ENCODE measurements at places on chromosomes 6 and 20.

DNA sequence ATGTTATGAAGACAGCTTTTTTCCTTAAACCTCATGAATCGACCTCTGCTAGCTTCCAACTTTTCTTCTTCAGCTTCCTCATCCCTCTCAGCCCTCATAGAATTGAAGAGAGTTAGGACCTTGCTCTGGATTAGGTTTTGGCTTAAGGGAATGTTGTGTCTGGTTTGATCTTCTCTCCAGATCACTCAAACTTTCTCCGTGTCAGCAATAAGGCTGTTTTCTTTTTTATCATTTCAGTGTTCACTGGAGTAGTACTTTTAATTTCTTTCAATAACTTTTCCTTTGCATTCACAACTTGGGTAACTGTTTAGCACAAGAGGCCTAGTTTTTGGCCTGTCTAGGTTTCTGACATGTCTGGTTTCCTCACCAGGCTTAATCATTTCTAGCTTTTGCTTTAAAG, 32.6 kb downstream of the AIG1 start:
- no peak for DNase-seq

- DNase-seq = no peak
These were observed 88.3 kb upstream of the HTR1E start for GRCh38 chr6:86848986-86849385.

DNA sequence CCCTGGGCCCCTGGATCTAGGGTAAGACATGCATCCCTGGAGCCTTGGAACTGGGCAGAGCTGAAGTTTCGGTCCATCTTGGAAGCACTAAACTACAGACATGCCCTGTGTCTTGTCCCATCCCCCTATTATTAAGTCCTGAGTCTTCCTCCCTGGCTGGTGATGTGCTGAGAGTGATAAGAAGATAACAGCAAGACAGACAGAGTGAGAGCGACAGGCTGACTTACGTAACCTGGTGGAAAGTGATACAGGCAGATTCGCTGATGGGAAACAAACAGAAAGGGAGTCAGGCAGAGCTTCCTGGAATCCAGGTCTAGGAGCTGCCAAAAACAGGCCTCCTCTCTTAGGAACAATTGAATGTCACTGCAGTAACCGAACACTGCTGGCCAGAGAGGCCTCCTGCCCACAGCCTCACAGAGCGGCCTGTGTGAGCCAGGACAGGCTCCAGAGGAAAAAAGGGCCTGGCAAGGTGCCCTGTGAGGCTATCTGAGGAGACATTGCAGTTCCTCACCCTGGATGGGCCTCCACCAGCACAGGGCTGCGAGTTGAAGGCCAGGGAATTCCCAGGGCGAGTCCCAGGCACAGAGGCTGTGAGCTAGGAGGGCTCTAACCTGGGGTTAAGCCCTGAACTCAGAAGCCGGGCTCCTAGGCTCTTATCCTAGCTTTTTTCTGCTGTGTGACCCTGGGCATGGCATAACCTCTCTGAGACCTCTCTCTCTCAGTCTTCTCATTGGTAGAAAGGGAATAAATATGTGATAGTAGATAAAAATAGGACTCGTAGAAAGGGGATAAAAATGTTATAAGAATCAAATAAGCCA, 34.2 kb upstream of the B4GALT5 start:
- DNase-seq = no peak

- peak; percentile 86 for DNase-seq
These were observed at the start of gene ANKS1A for GRCh38 chr6:34888874-34889555. ANKS1A (plus strand) TSS chr6:34889255; CDS start chr6:34889403, 148 bp downstream.

Measured in activated T-helper 1 cell treated with anti-CD3 and anti-CD28 coated beads, Interleukin-12 subunit alpha, Interleukin-12 subunit beta, Interleukin-2, Interleukin-4 antibody, amounts not matched to agents 30 ng/mL and 10 ng/mL and 1 ng/mL, durations not matched to agents 14 hours and 24 hours and 36 hours (primary cell).